ENCODE measurements at places on chromosomes 1 and 21.

GRCh38 chr1:229107304-229107815 lies 163.6 kb upstream of the RAB4A start:
- no peak for DNase-seq

- DNase-seq, result no peak
Measured at GRCh38 chr1:228782662-228783417, 47.6 kb downstream of the RHOU start.

DNA sequence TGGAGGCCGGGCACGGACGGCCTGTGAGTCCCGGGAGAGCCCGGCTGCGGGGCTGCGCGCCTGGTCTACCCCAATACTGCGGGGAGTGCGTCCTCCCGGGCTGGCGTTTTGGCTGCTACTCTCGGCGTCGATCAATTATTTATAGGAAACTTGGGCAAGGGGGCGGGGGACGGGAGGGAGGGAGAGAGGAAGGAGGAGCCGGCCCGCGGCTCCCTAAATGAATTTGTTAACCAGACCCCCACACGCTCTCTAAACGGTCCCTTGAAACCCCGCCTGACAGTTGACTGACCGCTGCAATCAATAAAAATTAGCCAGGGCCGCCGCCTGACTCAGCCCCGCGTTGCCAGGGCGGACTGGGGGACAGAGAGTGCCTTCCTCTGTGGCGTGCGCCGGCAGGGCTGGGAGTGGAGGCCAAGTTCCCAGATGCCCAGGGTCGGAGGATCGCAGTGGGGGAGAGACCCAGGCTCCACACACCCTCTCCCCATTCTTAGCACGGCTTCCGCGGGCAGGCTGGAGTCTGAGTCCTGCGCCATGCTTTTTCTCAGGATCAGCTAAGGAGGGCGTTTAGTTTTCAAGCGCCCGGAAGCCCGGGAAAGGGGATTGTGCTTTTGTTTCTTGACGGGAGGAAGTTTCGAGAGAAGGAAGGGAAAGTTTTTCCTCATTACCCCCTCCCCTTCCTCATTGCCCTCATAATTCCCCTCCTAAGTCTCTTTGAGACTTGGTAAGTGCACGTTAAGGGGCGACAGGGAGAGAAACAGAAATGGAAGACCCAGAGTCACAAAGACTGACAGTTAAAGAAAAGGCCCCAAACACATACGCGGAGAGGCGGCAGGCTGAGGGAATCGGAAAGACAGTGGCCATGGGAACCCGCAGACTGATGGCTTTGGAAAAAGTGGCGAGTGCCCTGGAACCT lies 6.2 kb downstream of the PAX7 start:
- no peak for DNase-seq

GRCh38 chr21:26847921-26848320 lies 2.7 kb upstream of the ADAMTS1 start:
- DNase-seq, result no peak

- no peak for DNase-seq
Measured at GRCh38 chr1:220879509-220880361, 492 bp downstream of the HLX start.
